NCI-H1105 (cell line): ENCODE measurements at places on chromosomes 12 and 14.
A peak's percentile ranks its signal among the peaks of the same experiment; 100 is the strongest.

DNA sequence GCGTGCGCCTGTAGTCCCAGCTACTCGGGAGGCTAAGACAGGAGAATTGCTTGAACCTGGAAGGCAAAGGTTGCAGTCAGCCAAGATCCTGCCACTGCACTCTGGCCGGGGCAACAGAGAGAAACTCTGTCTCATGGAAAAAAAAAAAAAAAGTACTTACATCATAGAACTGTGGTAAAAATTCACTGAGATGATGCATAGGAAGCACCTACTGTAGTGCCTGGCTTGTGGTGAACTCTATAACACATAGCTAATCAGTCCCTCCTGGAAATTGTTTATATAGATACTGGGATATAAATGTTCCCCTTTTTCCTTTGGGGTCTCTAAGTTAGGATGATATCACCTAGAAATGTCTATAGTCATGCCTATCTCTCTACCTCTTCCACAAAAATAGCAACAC, 89.7 kb upstream of the CPM start:
- no peak for DNase-seq

- peak; percentile 23 for DNase-seq
Observed at GRCh38 chr12:65217086-65217485, 47.7 kb downstream of the LEMD3 start.

DNA sequence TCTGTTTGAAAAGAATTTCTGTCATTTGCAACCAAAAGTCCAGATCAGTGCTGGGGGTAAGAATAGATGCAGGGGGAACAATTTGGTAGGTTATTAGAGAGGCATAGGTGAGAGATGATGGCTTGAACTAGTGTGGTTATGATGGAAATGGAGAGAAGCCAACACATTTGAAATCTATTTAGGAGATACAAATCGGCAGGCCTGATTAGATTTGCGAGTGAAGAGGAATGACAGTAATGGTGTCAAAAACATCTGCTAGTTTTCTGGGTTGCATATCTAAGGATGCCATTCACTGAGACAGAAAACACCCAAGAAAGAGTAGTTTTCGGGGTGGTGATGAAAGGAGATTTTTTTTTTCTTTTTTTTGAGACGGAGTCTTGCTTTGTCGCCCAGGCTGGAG, 138.1 kb downstream of the LMNTD1 start:
- DNase-seq, result no peak

- no peak for DNase-seq
Observed at GRCh38 chr14:68408680-68409079, 384.2 kb downstream of the ZFP36L1 start.

- no peak for DNase-seq
Observed at GRCh38 chr14:91048676-91049075, 11.8 kb downstream of the RPS6KA5 start.

DNA sequence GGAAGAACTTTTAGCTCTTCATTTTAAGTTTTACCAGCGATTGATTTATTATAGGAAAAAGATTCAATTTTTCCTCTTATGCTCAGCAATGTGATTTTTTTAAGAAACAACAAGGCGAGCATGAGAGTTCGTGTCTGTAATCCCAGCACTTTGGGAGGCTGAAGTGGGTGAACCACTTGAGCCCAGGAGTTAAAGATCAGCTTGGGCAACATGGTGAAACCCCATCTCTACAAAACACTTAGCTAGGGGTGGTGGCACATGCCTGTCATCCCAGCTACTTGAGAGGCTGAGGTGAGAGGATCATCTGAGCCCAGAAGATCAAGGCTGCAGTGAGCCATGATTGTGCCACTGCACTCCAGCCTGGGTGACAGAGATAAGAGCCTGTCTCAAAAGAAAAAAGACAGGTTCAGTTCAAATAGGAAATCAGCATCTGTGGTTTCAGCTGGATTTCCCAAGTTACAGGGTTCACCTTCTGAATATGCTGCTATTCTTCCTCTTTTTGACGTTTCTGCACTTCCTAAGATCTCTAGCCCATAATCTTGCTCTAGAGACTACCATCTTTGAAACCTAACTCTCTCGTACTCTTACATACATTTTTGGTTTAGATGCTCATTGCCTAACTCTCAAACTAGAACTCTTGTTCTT, 274.7 kb downstream of the SEC23A start:
- no peak for DNase-seq

DNA sequence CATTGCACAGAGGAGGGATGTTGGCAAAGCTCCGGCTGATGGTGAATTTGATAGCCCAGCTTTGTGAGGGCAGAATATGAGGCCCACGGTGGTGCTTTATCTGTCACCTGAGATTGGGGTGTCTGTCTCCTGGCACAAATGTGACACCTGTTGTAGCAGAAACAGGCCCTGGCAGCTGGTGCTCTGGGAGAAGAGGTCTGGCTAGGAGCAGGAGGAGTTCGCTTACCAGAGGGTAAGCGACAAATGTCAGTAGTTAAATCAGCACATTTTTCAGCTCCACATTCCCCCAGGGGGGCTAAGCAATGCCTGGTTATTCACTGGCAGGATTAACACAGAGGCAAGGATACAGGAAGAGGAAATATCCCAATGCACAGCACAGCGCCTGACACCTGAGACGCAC, 71.1 kb downstream of the B4GALNT3 start:
- no peak for DNase-seq

GRCh38 chr14:78157494-78158437, 12.4 kb upstream of the NRXN3 start:
- no peak for DNase-seq

GRCh38 chr12:1800401-1801302, 19.7 kb upstream of the LRTM2 start:
- DNase-seq, result no peak

DNA sequence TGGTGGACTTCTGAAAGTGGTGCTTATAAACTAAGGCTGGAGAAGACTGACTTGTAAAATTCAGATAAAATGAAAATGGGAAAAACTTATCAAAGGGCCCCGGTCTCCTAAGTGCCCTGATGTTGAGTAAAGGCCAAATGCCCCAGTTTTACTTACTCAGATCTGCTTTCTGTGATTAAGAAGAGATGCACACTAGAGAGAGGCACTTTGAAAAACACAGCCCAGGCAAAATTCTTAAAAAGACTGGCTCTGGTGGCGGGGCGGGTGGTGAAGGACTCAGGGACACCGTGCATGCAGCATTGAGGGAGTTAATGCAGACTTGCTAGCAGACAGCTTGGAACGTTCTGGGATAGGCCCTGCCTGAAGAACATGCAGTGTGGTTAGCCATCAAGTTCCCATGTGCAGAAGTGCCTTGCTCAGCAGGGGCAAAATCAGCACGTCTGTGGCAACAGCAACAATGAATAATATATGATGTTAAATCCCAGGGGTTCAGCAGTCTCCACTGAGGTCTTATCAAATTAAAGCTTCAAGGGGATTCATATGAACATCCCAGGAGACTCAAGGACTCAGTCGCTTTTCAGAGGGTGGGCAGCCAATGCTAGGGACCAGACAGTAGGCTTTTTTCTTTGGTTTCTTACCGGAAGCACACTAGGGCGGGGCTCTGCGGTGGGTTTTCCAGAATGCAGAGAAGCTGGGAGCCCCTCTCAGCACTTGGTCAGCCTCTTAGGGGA, 105.0 kb downstream of the DAD1 start:
- no peak for DNase-seq

- DNase-seq, result no peak
Observed at GRCh38 chr14:79551523-79551922, 659.8 kb downstream of the DIO2 start.

DNA sequence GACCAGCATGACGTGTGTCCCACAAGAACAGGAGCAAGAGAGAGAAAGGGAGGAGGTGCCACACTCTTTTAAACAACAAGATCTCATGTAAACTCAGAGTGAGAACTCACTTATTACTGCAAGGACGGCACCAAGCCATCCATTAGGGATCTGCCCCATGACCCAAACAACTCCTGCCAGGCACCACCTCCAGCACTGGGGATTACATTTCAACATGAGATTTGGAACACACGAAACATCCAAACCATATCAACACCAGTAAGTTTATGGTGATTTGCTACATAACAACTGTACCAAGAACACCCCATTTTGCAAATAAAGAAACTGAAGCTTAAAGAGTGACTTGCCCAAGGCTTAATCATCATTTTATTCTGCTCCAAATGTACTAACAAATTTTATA, 23.7 kb upstream of the OR6J1 start:
- no peak for DNase-seq
